ENCODE measurements at places on chromosomes 16 and 17.

- DNase-seq: no peak
Observed at GRCh38 chr16:47524007-47524405, 62.9 kb downstream of the PHKB start.

- DNase-seq: no peak
Observed at GRCh38 chr16:28592979-28593553, 3.8 kb downstream of the SULT1A2 start.

DNA sequence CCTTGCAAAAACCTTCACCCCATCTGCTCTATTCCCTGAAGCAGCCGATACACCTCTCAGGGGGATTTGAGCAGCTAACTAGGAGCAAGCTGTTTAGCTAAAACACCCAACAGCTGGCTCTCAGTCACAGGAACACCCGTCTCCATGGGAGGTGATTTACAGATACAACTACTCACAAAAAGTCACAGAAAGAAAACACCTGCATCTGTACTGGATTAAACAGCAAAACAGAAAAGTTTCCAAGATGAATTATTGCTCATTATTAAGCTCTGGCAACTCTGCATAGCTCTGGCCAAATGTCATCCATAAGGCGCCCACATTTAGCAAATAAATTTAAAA, 22.3 kb downstream of the GJC1 start:
- peak; percentile 71 for DNase-seq

DNA sequence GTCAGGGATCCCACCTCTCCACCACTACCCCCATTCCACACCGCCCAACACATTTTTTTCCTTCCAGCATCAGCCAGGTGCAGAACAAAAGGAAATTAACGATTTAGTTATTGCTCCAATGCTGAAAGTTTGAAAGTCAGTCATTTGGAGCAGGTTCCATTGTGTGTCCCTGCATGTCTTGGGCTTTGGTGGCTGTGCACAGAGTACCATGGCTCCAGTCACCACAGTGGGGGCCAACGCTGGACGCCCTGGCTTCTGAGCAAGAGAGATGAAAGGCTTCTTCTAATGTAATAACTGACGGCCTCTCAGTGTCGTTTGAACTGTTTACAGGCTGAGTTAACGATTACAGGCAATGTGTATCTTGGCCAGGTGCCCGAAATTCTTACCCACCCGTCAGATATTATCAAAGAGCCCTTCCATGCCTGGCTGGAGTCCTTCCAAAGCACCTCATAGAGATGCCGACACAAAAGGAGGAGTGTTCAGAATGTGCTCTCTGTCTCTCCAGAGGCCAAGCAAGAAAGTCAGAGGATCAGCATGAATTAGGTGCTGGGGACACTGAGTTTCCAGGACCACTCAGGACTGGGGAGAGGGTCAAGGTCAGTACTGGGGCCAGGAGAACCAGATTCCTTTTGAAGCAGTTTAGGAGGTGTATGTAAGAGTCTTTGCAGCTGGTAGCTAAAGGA, 25.9 kb downstream of the RNF43 start:
- no peak for DNase-seq

DNA sequence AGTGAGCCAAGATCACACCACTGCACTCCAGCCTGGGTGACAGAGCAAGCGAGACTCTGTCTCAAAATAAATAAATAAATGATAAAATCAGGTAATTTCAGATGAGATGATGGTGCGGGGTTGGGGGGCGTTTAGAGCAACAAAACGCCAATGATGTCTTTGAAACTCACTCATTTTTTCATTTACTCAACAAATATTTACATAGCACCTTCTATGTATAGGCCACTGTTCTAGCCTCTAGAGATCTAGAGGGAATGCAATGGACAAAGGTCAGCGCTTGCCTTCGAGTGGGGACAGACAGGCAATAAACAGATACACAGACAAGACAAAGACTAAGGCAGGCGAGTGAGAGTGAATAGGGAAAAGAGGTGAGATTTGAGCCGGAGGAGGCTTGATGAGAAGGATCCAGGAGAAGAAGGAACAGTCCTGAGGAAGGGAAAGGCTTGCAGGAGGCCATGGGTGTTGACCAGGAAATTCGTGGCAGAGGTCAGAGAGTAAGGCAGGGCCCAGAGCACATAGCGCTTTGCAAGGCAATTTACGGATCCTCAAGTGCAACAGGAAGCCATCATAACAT, 14.1 kb downstream of the ALDH3A1 start:
- no peak for DNase-seq

GRCh38 chr17:48579760-48580554, 1.8 kb upstream of the HOXB4 start:
- DNase-seq: no peak

GRCh38 chr16:85782451-85782850, 16.9 kb downstream of the EMC8 start:
- no peak for DNase-seq

DNA sequence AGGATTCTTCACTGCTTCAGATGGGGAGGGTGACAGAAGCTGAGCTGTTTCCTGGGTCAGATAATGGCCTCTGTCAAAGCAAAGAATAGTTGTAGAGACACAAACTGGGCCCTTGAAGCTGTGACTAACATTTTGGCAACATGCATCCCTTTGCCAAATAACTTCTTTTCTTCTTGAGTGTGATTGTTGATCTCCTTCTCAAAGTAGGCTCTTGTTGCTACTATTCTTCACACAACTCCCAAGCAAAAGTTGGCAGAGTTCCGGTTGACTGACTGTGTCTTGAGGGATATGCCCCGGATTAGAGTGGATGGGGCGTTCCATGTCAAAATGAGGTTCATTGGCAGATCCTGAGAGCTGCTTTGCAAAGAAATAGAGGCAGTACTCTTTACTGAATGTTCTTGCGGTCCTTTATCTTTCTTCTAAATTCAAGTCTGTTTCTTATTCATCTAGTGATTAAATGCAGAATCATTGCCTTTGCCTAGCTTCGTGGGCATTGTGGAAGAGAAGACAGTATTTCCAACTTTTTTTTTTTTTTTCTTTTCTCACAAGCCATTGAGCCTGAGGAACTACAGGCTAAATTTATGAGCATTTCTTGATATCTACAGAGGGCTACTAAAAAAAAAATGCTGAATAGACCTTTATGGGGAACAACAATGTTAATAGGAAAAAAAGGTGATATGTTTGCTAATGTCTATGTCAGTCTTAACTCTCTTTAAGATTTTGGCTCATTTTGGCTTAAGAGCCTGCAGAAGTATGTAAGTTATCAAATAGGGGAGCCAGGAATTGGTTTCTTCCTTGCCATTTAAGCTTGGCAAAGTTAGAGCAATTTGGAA, 5.8 kb downstream of the WIPF2 start:
- DNase-seq: no peak

GRCh38 chr16:10536814-10537389, 43.5 kb downstream of the EMP2 start:
- DNase-seq: no peak

DNA sequence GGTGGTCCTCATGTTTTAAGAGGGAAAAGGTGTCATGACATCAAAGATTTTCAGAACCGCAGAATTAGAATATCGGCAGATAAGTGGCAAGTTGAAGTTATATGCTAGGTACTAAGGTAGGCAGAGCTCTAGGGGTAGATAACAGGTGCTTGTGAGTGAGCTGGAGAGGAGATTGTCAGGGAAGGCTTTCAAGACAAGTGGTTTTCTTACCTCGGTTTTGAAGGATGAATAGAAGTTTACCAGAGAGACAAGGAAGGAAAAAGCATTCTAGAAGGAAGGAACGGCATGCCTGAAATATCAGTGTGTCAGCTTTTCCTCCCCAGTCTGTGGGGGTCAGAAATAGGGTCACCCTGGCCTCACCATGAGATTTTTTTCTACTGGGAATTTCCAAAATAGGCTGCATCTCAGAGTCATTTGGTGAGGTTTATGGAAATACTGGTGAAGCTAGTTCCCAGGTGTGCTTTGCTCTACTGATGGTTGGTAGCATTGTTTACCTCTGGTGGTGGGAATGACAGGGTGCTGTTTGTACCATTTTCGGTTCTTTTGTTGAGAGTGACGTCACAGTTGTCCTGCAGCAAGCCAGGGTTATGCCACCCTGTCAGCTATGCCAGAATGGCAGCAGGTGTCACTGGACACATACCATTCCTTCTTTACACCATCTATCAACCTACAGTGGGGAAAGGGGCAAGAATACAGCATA, 112.5 kb downstream of the MSI2 start:
- DNase-seq: no peak

- DNase-seq: no peak
Observed at GRCh38 chr17:51419476-51419875, 159.1 kb downstream of the UTP18 start.

DNA sequence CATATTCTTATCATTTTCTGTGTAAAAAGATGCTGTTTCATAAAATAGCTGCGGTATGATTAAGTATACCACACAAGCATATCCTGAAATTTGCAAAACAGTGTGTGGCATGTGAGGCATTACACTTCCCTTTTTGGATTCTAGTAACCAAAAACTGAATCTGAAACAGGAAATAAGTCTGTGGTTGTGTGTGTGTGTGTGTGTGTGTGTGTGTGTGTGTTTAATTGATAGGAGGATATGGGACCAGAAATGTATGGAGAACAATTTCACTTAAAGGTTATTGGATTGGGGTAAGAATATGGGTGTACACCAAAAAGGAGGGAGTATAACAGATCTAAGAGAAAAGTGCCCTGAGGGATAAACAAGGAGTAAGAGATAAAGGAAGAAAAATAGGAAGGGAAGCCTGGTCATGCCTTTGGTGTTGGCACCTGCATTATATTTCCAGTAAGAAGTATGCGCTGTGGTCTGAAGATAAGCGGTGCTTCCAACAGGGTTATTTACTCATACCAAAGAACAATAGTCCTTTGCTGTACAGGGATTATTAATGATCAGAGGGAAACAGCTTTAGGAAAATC, 4.0 kb downstream of the LYRM1 start:
- no peak for DNase-seq

DNA sequence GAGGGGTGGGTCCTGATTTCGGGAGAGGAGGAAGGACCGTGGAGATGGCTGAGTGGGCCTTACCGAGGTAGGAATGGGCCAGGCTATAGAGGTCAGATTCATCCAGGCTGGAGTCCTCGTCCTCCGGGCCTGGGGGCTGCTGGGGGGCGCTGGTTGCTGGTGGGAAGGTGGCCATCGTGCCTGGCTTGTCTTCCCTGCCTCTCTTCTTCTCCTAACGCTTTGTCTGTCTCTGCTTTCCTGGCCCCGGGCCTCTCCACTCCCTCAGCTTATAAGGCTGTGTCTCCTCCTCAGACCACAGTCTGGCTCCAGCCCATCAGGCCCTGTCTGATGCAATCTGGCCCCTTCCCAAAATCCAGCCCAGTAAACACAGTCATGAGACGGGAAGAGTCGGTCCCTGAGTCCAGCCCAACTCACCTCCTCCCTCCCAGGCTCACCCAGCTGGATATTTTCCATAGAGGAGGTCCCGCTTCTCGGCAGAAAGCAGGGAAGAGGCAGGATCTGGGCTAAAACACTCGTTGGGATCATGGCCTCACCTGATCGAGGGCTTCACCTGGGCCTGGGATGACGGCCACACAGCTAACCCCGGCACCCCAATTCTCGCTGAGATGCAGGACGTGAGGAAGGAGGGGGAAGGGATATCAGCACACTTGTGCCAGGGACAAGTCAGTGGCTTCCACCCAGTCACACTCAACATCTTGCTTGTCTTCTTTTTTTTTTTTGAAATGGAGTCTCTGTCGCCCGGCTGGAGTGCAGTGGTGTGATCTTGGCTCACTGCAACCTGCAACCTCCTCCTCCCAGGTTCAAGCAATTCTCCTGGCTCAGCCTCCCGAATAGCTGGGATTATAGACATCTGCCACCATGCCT, at the start of gene NUPR1:
TSS of gene NUPR1 (minus strand) at position 242 of the 864 bp plus-strand sequence. CDS start at position 175, 67 bp downstream.
- DNase-seq: peak; percentile 90

DNA sequence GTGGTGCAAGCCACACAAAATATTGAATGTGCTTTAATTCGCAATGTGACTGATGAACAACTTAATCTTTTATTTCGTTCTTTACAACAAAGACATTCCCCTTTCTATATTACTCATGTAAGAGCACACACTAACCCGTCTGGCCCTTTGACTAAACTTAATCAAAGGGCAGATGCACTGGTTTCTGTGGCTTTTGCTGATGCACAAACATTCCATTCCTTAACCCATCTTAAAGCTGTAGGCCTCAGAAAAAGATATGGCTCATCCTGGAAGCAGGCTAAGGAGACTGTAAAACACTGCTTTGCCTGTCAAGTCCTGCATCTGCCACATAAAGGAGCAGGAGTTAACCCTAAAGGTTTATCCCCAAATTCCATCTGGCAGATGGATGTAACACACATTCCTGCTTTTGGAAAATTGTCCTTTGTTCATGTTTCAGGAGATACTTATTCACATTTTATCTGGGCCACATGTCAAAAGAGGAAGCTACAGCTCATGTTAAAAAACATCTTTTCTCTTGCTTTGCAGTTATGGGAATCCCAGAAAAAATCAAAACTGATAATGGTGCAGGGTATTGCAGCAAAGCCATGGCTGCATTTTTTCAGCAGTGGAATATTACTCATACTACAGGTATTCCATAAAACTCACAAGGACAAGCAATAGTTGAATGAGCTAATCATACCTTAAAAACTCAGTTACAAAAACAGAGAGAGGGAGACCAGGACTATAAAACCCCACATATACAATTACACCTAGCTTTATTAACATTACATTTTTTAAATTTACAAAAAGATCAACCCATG, 137.2 kb downstream of the AHSP start:
- DNase-seq: no peak

DNA sequence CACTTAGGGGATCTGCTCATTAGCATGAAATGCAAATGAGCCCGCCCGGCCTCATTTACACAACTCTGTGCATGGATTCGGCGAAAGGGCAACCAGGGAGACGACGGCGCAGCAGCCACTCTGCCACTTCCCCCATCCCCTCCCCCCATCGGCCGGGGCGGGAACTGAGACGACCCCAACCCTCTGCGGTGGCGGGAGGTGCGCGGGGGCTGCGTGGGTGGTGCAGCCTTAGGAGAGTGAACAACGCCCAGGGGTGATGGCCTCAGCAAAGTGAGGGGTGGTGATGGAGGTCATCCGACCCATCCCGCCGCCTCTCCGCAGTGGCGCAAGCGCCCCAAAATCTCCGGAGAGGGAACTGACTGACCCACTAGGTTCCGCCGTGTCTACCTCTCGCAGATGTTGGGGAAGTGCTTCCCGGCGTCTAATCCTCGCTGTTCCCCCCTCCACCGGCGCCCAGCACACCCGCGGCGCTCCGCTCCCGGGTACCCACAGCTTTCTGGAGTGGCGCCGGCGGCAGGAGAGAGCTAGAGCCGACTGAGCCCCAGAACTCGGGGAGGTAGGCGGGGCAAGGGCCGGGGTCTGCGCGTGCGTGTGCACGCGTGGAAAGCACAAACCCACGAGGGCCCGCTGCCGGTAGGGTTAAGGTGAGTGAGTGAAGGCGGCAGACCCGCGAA, 1.4 kb upstream of the CACNA1G start:
- no peak for DNase-seq

DNA sequence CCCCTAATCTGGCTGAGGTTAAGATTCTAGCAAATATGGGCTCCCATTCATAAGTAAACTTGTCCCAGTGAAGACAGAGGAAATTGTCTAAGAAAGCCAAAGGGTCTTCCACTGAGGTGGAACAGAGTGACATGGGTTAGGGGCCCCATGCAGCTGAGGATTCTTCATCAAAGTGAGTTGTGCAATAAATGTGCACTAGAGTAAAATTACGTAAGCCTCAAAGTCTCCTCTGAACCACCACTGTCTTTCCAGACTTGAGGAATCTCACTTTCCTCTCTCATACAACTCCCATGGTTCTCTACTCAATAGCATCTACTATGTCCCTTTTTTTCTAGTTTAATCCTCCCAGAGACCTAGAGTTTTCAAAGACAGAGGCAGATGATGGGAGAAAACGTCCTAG, 132.4 kb downstream of the CA10 start:
- DNase-seq: no peak

GRCh38 chr17:46922487-46922803, 515 bp upstream of the GOSR2 start:
- DNase-seq: no peak
